ENCODE measurements at places on chromosomes 6 and 20.
A peak's percentile ranks its signal among the peaks of the same experiment; 100 is the strongest.

DNA sequence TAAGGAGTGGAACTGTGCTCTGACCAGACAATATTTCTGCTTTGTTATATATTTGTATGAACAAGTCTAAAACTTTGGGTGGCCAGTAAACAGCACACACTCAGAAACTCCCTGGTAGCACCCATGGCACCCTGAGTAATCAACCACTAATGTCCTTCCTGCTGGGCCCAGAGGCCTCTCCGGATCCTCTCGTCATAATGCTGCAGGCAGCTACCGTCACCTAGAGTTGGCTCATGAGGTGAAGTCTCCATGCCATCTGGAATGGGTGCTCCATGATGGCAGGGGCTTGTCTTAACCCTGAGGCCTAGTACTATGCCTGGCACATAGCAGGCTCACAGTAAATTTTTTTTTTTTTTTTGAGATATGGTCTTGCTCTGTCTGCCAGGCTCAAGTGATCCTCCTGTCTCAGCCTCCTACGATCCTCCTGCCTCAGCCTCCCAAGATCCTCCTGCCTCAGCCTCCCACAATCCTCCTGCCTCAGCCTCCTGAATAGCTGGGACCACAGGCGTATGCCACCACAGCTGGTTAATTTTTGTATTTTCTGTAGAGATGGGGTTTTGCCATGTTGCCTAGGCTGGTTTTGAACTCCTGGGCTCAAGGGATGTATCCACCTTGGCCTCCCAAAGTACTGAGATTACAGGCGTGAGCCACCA is 3.0 kb upstream of the SDCBP2 start:
- no peak for DNase-seq

- peak; percentile 18 for DNase-seq
These were observed 91.3 kb upstream of the PRDM1 start for GRCh38 chr6:105994591-105995390.

- DNase-seq: no peak
These were observed 20.4 kb downstream of the SIRPD start for GRCh38 chr20:1536893-1537730.

GRCh38 chr6:148440877-148441453 is 98.3 kb downstream of the SASH1 start:
- no peak for DNase-seq

- no peak for DNase-seq
These were observed 26.4 kb downstream of the SNX9 start for GRCh38 chr6:157849288-157850017.

DNA sequence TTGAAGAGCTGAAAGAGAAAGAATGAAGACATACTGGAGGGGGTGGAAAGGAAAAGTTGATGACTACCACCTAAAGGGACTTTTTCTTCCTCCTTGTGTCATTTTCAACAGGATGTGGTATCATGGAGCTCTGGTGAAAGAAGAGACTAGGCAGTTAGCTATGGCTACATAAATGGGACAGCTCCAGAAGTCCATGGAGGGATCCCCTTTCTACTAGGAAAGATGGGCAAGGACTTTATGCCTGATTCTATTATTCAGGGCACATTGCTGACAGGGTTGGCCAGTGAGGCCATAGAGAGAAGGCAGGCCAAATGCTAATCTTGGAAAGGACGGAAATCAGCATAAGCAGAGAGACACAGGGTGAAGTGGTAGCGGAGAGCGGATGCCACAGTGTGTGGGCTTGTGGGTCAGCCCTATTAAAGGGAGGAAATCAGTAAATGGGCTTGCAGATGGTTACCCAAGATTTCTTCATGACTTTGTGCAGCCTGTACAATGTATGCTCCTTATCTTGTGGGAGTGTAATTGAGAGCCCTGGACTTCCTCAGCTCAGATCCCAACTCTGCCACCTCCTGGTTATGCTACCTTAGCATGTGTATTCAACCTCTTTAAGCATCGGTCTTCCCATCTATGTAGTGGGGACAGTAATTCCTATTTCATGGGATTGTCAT is 77.4 kb upstream of the TMEM170B start:
- DNase-seq: no peak

GRCh38 chr20:34549291-34549928 is 9.1 kb upstream of the MAP1LC3A start:
- DNase-seq: no peak

DNA sequence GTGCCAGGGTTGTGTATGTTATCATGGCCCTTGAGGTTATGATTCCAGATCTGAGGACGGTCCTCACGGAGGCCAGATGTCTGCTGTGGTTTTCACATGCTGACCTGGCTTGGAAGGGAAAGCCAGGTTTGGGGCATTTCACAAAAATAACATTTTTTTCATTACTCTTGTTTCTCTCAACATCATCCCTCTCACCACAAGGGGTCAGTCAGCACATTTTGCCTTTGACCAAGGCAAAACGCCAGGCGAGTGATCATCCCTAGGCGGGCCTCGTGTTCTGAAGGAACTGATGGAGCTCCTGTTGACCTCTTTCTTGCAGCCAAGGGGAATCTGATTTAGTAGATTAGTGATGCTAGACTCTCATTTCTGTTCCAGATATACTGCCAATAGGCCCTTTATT is 133.5 kb downstream of the TBC1D7 start:
- DNase-seq: no peak

DNA sequence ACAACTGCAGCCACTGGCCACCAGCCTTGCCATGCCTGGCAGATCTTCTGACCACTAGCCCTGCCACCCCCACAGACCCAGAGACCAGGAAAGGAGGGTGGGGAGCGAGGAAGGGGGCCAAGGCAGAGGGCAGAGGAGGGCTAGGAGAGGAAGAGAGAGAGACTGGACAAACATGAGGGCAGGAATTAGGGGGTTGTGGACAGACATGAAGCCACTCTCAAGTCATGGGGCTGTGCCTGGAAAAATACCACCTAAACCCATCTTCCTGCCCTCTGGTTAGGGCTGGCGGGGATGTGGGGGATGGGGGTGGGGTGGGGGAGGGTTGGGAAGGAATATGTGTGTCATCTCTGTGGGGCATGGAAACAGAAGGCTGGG is 1.4 kb upstream of the SLC29A1 start:
- DNase-seq: no peak

DNA sequence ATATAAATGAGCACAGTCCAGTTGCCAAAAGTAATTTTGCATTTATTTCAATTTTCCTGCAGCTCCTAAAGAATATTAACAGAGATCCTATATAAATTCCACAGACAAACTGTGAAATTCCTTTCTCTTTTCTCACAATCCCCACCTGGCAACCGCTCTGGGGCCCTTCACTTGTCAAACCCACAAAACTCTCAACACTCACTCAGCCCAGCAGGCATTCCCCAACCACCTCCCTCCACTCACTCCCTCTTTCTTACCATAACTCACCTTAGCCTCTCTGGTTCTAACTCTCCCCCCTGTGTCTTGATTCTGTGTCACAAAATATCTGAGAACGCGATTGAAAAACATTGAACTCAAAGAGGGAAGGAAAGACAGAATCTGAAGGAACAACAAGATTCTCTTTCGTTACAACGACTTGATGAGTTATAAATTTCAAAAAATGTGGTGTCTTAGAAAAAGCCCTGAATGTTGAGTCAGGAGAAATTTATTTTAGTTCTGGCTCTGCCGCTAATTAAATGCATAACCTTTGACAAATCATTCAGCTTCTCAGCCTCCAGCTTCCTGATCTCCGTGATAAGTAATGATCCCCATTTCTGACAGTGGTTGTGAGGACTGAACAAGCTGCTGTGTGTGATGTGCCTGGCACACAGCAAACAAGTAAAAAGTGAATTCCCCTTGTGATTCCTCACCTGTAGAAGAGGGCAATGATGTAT is 87.9 kb downstream of the UNC5CL start:
- no peak for DNase-seq

- DNase-seq: no peak
These were observed 15.8 kb upstream of the FAM8A1 start for GRCh38 chr6:17584241-17584803.

DNA sequence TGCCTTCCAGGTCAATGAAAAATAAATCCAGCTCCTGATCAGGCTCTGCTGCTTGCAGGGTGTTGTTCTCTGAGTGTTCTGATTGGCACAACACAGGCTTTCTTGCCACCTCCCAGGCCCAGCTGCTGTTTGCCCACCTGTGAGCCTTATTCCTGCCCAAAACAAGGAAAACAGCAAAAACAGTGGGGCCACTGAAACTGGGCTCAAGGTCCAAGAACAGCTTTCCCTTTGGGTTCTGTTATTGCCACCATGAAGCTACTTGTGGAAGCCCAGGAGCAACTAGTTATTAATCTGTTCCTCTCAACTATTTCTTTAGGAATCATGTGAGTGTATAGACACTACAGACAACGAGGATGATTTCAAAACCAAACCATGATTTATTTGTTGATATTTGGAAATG is 159.1 kb downstream of the PLCB1 start:
- no peak for DNase-seq

DNA sequence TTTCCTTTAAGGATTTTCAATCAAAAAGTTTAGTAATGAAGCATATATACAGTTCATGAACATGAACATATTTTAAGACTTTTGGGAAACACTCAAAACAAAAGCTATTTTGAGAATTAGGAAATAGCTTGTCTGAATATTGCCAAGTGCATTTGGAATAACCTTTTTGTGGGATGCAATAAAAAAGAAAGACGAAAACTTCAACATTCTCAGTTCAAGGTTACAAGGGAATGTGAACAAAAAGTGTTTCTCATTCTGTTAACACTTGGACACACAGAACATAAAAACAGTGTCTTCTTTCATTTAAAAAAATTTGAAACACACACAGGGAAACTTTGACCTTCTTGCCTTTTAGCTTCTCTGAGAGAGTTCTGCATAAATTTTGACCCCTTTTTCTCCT is 72.7 kb upstream of the TCF21 start:
- DNase-seq: no peak

GRCh38 chr6:52495922-52496321 is 75.8 kb downstream of the EFHC1 start:
- DNase-seq: no peak

DNA sequence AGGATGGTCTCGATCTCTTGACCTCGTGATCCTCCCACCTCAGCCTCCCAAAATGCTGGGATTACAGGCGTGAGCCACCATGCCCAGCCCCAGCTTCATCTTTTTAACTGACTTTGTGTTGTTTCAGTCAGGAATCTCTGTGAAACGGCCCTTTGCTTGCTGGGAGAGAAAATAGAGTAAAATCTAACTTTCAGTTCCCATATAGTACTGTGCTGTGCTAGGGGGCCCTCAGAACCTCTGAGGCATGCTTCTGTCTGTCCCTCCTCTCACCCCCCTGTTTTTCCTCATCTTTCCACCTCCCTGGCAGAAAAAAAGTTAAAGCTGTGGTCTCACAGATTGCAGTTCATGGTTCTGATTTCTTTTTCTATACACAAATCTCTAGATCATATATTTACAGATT is 48.4 kb downstream of the LRP11 start:
- no peak for DNase-seq

GRCh38 chr6:98547151-98547550 is 287.2 kb upstream of the POU3F2 start:
- DNase-seq: no peak

GRCh38 chr6:160055813-160056212 is 65.8 kb upstream of the SLC22A1 start:
- no peak for DNase-seq

- DNase-seq: no peak
These were observed 55.2 kb downstream of the KCNQ2 start for GRCh38 chr20:63417097-63417737.

- DNase-seq: no peak
These were observed 29.9 kb upstream of the MTHFD1L start for GRCh38 chr6:150835620-150836019.

- DNase-seq: no peak
These were observed 46.2 kb upstream of the BCLAF1 start for GRCh38 chr6:136335736-136336363.

GRCh38 chr6:30844118-30844535 is 40.2 kb upstream of the DDR1 start:
- no peak for DNase-seq

DNA sequence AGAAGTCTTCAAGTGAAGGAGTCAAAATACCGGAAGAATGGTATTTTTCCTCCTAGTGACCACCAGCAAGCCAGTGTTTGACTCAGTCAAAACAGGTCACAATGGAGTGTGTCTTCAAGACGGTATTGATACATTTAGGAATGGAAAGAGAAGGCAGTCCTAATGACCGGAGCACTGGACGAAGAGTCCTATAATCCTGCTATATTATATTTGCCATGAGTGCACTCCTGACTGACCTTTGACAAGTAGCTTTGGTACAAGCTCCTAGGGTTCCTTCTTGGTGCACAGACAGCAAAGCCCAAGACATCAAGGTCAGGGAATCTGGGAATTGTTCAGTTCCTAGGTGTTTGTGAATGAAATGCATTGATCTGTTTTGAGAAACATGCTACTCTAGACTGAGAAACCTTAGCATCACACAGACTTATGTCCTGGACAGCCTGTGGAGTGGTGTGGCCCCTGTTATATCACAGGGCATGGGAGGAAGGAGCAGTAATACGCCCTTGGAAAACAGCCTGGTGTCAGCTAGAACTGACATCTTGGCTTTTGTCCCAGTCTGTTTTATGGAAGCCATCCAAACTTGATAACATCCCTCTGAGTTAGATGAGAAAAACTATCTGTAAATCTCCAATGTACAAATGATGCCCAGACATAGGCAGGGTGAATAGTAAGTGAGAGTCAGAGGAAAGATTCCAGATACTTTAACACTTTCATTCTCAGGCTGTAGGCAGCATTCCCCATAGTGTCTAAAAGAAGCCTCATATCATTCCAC is 18.5 kb downstream of the NOX3 start:
- DNase-seq: no peak

GRCh38 chr6:132279592-132280139 is 121.6 kb downstream of the MOXD1 start:
- DNase-seq: peak; percentile 29

DNA sequence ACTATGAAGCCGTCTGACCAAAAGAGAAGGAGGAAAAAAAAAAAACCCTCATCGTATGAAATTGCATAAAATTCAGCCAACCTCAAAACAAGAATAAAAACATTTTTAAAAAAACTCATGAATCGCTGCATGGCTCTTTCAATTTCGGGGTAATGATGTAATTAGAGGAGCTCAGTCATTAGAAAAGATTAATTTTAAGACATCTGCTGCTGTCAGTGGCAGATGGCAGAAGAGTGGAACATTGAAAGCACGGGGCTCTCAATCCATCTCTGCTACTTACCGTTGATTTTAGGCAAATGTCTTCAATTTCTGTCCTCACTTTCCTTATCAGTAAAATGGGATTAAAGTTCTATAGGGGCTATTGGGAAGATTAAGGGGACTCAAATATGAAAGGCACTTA is 79.1 kb downstream of the EYA2 start:
- no peak for DNase-seq

- DNase-seq: no peak
These were observed 27.6 kb downstream of the RPRD1B start for GRCh38 chr20:38061109-38061508.

DNA sequence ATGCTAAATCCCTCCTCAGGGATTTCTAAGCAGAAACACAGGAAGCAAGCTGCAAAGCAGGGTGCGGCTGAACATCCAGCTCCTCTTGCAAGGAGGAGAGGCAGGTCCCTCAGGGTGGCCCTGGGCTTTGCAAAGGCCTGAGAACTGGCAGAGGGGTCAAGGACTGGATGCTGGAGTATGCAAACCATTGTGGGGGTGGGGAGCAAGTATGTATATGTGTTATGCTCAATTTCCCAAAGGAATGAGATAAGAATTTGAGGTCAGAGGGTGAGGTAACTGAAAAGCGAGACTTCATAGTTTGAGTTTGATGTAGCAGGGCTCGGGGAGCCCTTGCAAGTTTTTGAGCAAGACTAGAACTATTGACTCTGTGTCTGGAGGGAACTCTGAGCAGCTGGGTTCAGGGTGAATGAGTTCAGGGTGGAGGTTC is 11.2 kb downstream of the SLC22A2 start:
- no peak for DNase-seq
